ENCODE measurements at places on chromosomes 1 and 21.

GRCh38 chr21:45985471-45986315 is 4.1 kb downstream of the COL6A1 start:
- no peak for DNase-seq

DNA sequence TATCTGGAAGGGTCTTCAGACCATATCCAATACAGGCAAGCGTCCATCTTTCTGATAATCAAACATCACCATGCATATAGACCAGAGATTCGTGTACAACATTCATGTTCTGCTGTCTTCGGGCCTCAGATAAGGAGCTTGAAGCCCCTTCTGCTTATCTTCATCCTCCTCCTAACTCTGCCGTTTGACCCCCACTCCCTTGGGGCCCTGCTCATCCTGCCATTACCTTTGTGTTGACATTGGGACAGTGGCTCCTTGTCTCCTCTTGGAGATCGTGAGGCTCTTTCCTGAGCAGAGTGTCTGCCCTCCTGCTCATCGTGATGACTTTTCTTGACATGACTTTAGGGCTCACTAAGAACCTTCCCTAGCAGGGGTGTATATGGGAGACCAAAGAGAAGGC is 37.3 kb downstream of the ACTL8 start:
- no peak for DNase-seq

- peak; percentile 26 for DNase-seq
These were observed at the start of gene EFNA1 for GRCh38 chr1:155127105-155127966. TSS of gene EFNA1 (plus strand) at chr1:155127876. CDS start at chr1:155127978, 102 bp downstream.

- no peak for DNase-seq
These were observed 1.4 kb downstream of the HMGN1 start for GRCh38 chr21:39347537-39347936.

DNA sequence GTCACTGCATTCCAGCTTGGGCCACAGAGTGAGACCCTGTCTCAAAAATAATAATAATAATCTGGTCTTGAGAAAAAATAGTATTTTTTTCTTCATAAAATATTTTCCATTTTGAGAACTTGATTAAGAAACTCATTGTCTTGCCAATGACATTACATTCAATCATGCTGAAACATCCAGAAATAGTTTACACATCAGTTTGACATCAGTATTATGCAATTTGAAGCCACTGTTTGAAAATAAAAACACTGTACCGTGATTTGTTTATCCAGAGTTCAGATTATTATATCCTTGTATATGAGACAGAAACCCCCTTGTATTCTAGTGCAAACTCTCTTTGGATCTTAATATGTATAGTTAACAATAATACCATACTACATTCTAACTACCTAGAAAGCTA is 6.9 kb downstream of the FMO2 start:
- DNase-seq, result no peak

GRCh38 chr1:13487957-13488356 is 25.8 kb downstream of the LRRC38 start:
- no peak for DNase-seq

DNA sequence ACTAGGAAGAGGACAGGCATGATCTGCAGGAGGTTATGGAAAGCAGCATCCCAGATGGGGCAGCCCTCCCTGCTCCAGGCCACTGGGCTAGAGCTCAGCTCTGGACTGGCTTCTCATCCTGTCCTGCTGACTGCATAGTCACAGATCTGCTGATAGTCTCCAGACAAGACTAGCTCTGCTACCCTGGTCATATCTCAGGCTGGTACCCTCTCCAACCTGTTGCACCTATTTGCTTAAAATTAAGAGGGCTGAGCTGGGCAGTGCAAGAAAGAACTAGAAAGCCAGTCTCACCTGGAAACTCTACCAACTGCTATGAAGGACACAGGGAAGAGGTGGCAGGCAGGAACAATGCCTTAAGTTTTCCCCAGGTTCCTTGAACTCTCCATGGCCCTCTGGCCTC is 40.4 kb downstream of the ITPKB start:
- no peak for DNase-seq

DNA sequence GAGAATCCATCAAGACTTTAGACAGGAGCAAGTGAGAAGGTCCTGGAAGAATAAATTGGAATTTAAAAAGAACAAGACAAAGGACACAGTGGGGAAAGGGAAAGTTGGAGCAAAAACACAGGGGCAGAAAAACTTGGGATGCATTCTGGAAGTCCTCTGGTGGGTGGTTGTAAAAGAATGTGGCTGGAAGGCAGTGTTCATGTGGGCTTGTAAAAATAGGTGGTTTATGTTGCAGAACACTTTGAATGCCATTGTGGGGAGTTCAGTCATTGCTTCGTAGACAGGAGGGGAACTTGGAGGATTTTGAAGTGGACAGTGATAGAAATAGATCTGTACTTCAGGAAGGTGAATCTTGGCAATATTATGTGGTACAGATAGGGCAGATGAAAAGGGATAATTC is 15.2 kb downstream of the KIF1B start:
- no peak for DNase-seq

DNA sequence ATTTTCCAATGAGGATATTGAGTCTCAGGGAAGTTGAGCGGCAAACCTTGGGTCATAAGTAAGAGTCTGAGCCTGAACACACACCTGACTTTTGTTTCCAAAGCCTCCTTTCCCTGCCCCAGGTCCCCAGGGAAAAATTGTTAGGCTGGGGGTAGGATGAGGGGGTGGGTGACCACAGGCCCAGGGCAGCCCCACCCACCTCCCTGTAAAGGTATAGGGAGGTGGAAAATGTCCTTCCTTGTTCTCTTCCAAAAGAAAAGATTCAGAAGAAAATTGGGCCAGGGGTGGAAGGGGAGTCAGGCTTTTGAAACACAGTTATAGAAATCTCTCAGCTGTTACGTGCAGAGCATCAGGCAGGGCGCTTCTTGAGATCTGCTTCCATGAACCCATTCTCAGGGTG is 129.7 kb upstream of the NGF start:
- no peak for DNase-seq

- DNase-seq, result no peak
These were observed 93.0 kb upstream of the PLPPR4 start for GRCh38 chr1:99171184-99171813.

DNA sequence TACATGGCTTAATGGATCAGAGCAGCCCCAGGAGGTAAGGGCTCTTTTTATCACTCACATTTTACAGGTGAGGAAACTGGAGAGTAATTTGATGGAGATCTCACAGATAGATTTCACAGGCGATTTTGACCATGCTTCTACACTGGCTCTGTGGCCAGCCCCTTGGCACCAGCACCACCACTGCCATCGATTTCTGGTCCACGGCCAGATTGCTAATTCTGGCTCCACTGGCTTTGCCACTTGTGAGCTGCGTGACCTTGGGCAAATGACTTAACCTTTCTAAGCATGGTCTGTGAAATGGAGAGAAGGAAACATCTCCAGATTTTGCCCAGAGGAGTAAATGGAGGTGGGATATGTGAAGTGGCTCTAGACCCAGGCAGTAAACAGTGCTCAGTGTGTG is 32.6 kb downstream of the KCNC4 start:
- DNase-seq, result no peak

DNA sequence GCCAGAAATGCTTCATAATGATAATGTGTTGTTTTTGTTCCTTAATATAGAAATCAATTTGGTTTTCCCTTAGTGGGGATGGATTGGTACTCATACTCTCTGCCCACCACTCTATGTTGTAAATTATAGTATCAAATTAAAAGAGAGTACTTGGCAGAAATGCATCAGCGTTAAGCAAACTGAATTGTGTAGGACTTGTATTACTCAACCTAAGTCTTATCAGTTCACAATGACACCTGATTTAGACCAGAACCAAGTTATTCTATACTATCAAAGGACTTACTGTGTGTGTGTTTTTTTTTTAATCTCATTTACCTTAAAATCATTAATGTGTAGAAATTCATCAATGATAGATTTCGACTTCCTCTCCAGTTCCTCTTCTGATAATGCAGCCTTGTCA is 62.0 kb upstream of the HP1BP3 start:
- no peak for DNase-seq

DNA sequence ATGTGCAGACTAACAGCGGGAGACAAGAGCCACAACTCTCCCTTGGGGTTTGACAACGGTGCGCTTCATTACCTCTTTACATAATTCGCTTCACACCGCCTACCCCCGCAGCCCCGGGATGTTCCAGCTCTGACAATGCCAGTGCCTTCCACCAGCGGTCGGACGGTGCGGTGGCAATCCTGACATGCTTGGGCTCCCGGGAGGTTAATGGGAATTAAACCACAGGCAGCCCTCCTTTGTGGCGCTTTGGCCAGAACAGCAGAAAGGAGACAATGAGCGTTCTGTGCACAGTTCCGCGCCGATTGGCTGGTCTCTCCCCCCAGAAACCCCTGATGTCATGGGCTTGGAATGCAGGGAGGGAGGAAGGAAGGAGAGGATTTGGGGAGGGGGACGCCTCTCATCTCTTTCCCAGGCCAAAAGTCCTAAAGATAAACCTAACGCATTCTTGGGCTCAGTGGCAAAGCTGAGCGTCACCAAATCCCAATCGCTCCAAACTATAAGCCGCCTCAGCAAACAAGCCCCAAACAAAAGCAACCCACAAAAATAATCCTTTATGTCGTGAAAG is 1.3 kb downstream of the CNN3 start:
- peak; percentile 81 for DNase-seq

- DNase-seq, result no peak
These were observed 119.3 kb upstream of the ATP1A1 start for GRCh38 chr1:116253566-116254382.

- DNase-seq, result no peak
These were observed 143.9 kb downstream of the NTPCR start for GRCh38 chr1:233094269-233094668.

GRCh38 chr1:201538612-201539551 is at the start of gene NAV1:
TSS of gene NAV1 (plus strand) at chr1:201539127. CDS start at chr1:201622885, 83,758 bp downstream.
- peak; percentile 63 for DNase-seq

DNA sequence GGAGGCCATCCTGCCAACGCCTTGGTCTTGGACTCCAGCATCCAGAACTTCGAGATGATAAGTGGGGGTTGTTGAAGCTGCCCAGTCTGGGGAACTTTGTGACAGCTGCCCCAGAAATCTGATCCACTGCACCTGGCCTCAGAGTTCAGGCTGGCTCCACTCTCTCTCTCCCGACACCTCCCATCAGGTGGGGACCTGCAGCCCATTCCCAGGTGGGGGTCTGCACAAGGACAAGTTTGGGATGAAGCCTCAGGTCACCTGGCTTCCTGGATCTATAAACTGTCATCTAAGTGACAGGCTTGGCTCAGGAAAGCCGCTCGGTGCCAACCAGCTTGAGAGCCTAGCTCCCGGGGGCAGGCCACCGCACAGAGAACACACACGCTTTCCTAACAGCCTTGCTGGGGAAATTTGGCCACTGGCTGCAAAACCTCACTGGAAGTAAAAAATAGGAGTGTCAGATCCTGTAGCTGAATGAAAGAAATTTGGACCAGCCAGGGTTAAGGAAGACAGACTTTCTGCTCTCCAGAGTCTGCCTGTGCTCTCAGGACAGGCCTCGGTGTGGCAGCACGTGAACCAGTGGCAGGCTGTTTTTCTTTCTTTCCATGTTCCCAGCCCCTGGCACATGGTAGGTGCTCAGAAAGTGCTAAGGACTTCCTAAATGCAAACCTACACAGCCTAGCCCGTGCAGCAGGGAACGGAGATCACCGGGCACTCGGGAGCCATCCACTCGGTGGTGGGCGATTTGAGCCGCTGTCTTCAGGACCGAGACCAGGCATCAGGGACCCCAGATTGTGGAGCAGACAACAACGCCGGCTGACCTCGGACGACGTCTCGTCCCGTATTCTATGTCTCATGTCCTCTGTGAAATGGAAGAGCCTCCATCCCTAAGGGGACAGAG is 42.6 kb upstream of the LBR start:
- DNase-seq, result no peak
